NCI-H1436 (cell line): ENCODE measurements at places on chromosomes 1 and 21.

- DNase-seq: no peak
Measured at GRCh38 chr1:59404796-59405195, 107.9 kb downstream of the FGGY start.

DNA sequence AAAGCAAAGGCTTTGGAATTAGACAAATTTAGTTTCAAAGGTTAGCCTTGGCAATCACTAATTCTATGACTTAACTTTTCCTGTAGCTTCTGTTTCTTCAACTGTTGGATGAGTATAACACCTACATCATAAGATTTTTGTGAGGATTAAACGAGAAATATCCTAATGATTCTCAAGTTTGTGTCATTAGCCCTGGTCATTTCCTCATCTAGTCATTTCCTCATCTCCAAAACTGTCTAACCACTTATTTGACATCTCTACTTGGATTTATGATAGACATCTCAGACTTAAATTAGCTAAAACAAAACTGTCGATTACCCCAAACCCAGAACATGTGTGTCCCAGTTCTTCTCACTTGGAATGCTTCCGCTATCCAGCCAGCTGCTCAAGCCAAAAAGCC lies 80.2 kb upstream of the CHODL start:
- DNase-seq: no peak

GRCh38 chr1:241749041-241749944 lies 97.2 kb downstream of the WDR64 start:
- DNase-seq: no peak

- DNase-seq: no peak
Measured at GRCh38 chr1:95467036-95467435, 233.0 kb downstream of the RWDD3 start.

- no peak for DNase-seq
Measured at GRCh38 chr1:204465546-204466415, 28.8 kb downstream of the PIK3C2B start.

DNA sequence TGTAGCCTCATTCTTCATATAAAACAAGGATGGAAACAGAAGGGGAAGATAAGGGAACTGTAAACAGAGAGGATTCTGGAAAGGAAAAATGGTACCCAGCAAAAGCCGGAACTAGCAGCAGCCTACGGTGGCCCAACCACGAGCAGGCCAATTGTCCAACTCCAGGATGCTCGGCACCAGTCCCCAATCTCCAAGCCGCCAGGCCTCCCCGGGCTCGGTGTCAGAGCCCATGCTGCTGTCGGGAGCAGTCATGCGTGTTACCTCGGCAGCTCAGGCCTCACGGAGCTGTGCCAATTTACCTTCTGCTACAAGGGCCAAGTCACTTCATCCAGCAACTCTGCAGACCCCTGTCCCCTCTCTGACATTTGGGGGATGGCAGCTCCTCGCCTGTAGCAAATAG lies 130.8 kb downstream of the ZBTB18 start:
- no peak for DNase-seq
